ENCODE measurements at places on chromosomes 2 and 18. TPM values are rescaled to one million over a fixed set of nuclear protein-coding genes. Genes with fewer than 3 reads are reported as not detected.

- H3K36me3 ChIP-seq, result no peaks in the 10 kb centered on the region
- no peak overlapping the region for H3K4me3 ChIP-seq
- no peak overlapping the region for H3K27ac ChIP-seq
- no peaks in the 10 kb centered on the region for H3K27me3 ChIP-seq
Observed at GRCh38 chr2:41886145-41886664, 161.6 kb upstream of the PKDCC start.

GRCh38 chr2:219475697-219476651 lies 22.7 kb upstream of the GMPPA start:
- H3K36me3 ChIP-seq, result no peaks in the 10 kb centered on the region
- no peaks in the 10 kb centered on the region for H3K4me1 ChIP-seq
- H3K27ac ChIP-seq, result no peak overlapping the region
- H3K4me3 ChIP-seq, result no peak overlapping the region
- no peaks in the 10 kb centered on the region for H3K27me3 ChIP-seq

DNA sequence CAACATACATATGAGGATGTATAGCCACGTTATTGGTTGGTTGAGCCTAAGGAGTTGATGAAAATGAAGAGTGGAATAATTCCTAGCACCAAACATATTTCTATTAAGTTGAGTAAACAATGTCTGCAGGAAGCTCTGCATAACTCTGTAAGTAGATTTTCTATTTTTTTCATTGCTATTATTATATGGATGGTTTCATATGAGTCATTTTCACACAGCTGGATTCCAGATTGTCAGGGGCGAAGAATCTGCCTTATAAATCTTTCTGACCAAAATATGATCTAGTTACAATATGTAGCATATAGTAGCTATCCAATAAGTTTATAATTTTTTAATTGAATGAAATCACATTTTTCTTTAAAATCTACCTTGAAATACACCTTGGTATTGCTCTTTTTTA lies 468.0 kb upstream of the PKDCC start:
- H3K4me1 ChIP-seq, result no peaks in the 10 kb centered on the region
- DNase-seq, result no peak
- no peaks in the 10 kb centered on the region for H3K36me3 ChIP-seq
- H3K27ac ChIP-seq, result no peak overlapping the region
- H3K27me3 ChIP-seq, result no peaks in the 10 kb centered on the region
- no peak overlapping the region for H3K4me3 ChIP-seq

- no peaks in the 10 kb centered on the region for H3K27me3 ChIP-seq
- no peak overlapping the region for H3K4me3 ChIP-seq
- H3K27ac ChIP-seq, result peak overlapping the region; percentile 56
Observed at GRCh38 chr2:239263669-239264491, 136.9 kb downstream of the HDAC4 start.

GRCh38 chr2:223264541-223265193 lies 212.7 kb downstream of the KCNE4 start:
- H3K27me3 ChIP-seq, result no peaks in the 10 kb centered on the region
- DNase-seq, result no peak
- H3K27ac ChIP-seq, result no peak overlapping the region
- no peaks in the 10 kb centered on the region for H3K36me3 ChIP-seq
- H3K4me3 ChIP-seq, result no peak overlapping the region
- no peaks in the 10 kb centered on the region for H3K4me1 ChIP-seq

DNA sequence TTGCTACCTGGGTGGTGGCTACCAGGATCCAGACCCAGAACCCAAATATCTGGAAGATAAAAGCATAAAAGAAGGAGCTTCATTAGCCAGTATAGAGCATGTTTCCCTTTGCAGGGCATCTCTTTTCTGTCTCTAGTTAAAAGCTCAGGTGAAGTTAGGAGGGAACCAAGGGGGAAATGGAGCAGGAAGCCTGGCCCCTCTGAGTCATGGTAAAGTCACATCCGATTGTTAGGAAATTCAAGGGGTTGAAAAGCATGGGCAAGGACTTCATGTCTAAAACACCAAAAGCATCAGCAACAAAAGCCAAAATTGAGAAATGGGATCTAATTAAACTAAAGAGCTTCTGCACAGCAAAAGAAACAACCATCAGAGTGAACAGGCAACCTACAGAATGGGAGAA lies 126.9 kb downstream of the RPIA start:
- no peaks in the 10 kb centered on the region for H3K27me3 ChIP-seq
- no peak overlapping the region for H3K27ac ChIP-seq
- no peaks in the 10 kb centered on the region for H3K4me1 ChIP-seq
- no peak overlapping the region for H3K4me3 ChIP-seq

- no peak for DNase-seq
- no peaks in the 10 kb centered on the region for H3K36me3 ChIP-seq
- H3K4me3 ChIP-seq, result no peak overlapping the region
- H3K27me3 ChIP-seq, result no peaks in the 10 kb centered on the region
- no peaks in the 10 kb centered on the region for H3K4me1 ChIP-seq
- no peak overlapping the region for H3K27ac ChIP-seq
Observed at GRCh38 chr2:117888897-117889296, 74.4 kb downstream of the DDX18 start.

GRCh38 chr18:78632111-78632541 lies 347.5 kb upstream of the SALL3 start:
- H3K4me3 ChIP-seq, result no peak overlapping the region
- no peaks in the 10 kb centered on the region for H3K36me3 ChIP-seq
- no peak overlapping the region for H3K27ac ChIP-seq
- DNase-seq, result no peak

- H3K4me1 ChIP-seq, result no peaks in the 10 kb centered on the region
- H3K27ac ChIP-seq, result no peak overlapping the region
- no peak for DNase-seq
- no peak overlapping the region for H3K4me3 ChIP-seq
- H3K36me3 ChIP-seq, result no peaks in the 10 kb centered on the region
- H3K27me3 ChIP-seq, result no peaks in the 10 kb centered on the region
Observed at GRCh38 chr2:120398996-120399888, 53.3 kb downstream of the INHBB start.

DNA sequence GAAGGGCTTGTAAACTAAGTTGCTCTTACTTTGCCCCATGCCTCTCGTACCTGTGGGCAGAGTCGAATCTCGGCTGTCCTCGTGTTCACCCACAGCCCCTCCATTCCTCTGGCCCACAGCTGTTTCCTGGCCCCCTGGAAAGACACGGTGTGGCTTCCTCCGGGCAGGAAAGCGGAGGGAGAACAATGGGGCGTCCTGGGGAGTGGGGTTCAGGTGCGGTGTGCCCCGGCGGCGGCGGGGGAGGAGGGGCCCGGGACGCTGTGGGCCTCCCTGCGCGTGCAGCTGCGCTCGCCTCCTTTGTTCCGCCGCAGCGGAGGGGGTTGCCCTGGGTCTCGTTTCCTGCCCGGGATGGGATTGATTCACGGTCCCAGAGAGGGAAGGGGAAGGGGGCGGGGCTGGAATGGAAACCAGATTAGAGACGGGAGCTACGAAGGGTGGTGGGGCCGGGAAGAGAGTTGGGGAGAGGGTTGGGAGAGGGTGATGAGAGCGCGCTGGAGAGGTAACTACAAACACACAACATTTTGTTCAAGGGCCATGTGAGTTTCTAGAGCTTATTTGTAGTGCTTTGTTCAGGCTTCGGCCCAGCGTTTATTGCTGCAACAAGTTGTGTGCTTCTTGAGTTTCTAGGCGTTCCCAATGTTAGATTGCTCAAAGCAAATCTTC lies 796 bp downstream of the MYO1B start:
- H3K27ac ChIP-seq, result peak overlapping the region; percentile 90
- peak; percentile 88 for DNase-seq
- H3K36me3 ChIP-seq, result no peaks in the 10 kb centered on the region
- H3K4me1 ChIP-seq, result peaks cover 45% of the 10 kb centered on the region
- peak overlapping the region; percentile 70 for H3K4me3 ChIP-seq
- peaks cover 2% of the 10 kb centered on the region for H3K27me3 ChIP-seq

- no peak overlapping the region for H3K4me3 ChIP-seq
- no peak for DNase-seq
- no peak overlapping the region for H3K27ac ChIP-seq
- H3K4me1 ChIP-seq, result no peaks in the 10 kb centered on the region
- no peaks in the 10 kb centered on the region for H3K36me3 ChIP-seq
- no peaks in the 10 kb centered on the region for H3K27me3 ChIP-seq
Observed at GRCh38 chr18:33212363-33212762, 228.2 kb downstream of the CCDC178 start.

- no peak overlapping the region for H3K27ac ChIP-seq
- no peak for DNase-seq
Observed at GRCh38 chr2:203719456-203720410, 13.3 kb downstream of the CD28 start.

DNA sequence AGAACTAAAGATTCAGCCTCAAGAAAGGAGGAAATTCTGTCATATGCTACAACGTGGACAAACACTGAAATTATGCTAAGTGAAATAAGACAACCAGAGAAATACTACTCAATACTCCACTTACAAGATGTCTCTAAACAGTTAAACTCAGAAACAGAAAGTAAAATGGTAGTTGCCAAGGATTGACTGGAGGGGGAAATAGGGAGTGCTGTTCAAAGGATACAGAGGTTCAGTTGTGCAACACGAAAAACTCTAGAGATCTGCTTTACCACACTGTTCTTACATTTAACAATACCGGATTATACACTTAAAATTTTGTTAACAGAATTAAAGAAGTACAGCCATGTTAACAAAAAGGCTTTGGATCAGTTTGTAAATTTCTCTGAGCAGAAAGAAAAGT lies 39.8 kb upstream of the C2orf15 start:
- H3K27me3 ChIP-seq, result no peaks in the 10 kb centered on the region
- no peaks in the 10 kb centered on the region for H3K4me1 ChIP-seq
- no peak overlapping the region for H3K4me3 ChIP-seq
- no peaks in the 10 kb centered on the region for H3K36me3 ChIP-seq

DNA sequence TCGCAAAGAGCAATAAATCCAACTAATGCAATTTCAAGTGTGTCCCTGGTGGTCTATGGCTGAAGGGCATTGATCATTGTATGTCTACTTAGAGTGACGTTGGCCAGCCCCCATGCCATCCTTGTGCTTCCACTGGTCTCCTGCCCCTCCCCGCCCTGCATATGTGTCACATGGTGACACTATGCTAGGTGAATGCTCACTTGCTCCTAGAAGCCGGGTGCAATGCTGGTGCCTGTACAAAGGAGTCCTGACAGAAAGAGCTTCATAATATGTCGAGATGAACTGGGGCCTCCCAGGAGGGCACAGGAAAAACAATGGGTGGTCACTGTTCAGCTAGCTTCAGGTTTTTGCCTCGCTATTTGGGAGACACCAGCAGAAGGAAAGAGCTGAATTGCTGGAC lies 5.9 kb upstream of the TRABD2A start:
- H3K36me3 ChIP-seq, result no peaks in the 10 kb centered on the region
- peaks cover 3% of the 10 kb centered on the region for H3K27me3 ChIP-seq
- H3K4me1 ChIP-seq, result peaks cover 8% of the 10 kb centered on the region
- no peak overlapping the region for H3K27ac ChIP-seq
- H3K4me3 ChIP-seq, result no peak overlapping the region

DNA sequence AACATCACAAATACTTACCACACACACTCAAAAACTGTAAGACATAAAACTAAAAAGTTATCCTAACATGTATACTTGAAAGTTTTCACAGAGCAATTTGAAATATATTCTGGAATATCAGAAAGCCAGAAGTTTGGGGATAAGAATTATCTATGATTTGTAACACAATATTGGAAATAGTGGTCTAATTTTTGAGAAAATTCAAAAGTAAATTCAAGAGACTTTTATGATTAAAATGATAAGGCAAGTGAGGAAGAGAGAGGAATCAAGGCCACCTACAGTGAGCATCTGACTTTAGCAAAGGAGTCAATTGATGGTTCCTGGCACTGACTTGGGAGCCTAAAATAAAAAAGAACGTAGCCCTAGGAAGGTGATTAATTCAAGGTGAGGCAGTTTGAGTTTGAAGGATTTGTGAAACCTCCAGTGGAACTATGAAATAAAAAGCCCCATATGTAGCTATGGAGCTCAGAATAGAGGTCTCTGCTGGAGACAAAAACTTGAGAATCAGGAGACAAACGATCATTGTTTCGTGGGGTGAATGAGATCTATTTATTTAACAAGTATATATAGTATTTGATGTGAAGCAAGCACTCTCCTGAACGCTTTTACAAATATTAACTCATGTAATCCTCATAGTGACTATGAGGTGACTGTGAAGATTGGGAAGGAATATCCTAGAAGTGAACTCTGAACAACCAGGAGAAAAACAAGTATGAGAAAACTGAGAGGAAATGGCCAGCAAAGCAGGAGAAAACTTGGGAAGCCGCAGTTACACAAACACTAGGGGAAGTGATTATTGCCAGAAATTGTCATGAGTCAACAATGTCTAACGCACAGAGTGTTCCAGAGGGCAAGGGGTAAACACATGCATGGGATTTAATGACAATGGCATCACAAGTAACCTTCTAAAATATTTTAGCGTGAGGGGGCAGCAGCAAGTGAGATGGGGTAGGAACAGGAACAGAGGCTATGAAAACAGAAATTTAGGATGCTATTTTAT lies 12.8 kb downstream of the TFPI start:
- H3K36me3 ChIP-seq, result peaks cover 13% of the 10 kb centered on the region
- peaks cover 25% of the 10 kb centered on the region for H3K4me1 ChIP-seq
- H3K4me3 ChIP-seq, result no peak overlapping the region
- no peaks in the 10 kb centered on the region for H3K27me3 ChIP-seq

APLF gene
- polyA plus RNA-seq, result 4.0 TPM

SLC9A4 gene
- 0.07 TPM for polyA plus RNA-seq

CCL20 gene
- polyA plus RNA-seq, result 0.62 TPM

ZNF519 gene
- polyA plus RNA-seq, result 17.3 TPM

CNDP1 gene
- polyA plus RNA-seq, result 0.25 TPM

EMILIN1 gene
- 268 TPM for polyA plus RNA-seq

Measured in left lung (tissue), 14 donors.